Prostate gland (tissue), 2 donors: ENCODE measurements at places on chromosomes 12 and 14. TPM values are rescaled to one million over a fixed set of nuclear protein-coding genes. Genes with fewer than 3 reads are reported as not detected.

GRCh38 chr12:128820723-128821432, 2.9 kb downstream of the SLC15A4 start:
- DNase-seq: no peak
- no peaks in the 10 kb centered on the region for H3K36me3 ChIP-seq
- H3K4me3 ChIP-seq: no peak overlapping the region
- no peak overlapping the region for H3K27ac ChIP-seq
- H3K4me1 ChIP-seq: peaks cover 10% of the 10 kb centered on the region
- no peaks in the 10 kb centered on the region for H3K27me3 ChIP-seq

GRCh38 chr14:99872786-99873440, 79.7 kb downstream of the EML1 start:
- no peaks in the 10 kb centered on the region for H3K36me3 ChIP-seq
- no peaks in the 10 kb centered on the region for H3K4me1 ChIP-seq
- no peak overlapping the region for H3K27ac ChIP-seq
- H3K4me3 ChIP-seq: no peak overlapping the region
- H3K27me3 ChIP-seq: no peaks in the 10 kb centered on the region
- DNase-seq: no peak

SOX5 gene
- total RNA-seq: 3.7 TPM

DNA sequence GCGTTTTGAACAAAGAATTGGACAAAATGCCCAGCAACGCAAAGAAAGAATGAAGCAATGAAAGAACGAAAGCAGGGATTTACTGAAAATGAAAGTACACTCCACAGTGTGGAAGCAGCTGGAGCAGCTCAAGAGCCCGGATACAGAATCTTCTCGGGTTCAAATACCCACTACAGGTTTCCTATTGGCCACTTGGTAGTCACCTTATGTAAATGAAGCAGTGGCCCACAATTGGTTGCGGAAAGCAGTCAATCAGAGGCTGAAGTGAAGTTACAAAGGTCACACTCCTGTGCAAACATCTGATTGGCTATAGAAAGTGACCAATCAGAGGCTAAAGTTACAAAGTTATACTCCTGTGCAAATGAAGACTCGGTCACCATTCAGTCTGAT, 15.0 kb upstream of the PPP1R13B start:
- DNase-seq: no peak
- no peaks in the 10 kb centered on the region for H3K36me3 ChIP-seq
- H3K4me3 ChIP-seq: no peak overlapping the region
- H3K27ac ChIP-seq: no peak overlapping the region
- no peaks in the 10 kb centered on the region for H3K27me3 ChIP-seq

GRCh38 chr12:93624595-93625294, 52.3 kb downstream of the SOCS2 start:
- no peaks in the 10 kb centered on the region for H3K27me3 ChIP-seq
- H3K4me1 ChIP-seq: no peaks in the 10 kb centered on the region
- H3K4me3 ChIP-seq: no peak overlapping the region
- DNase-seq: no peak
- peak overlapping the region; percentile 64 for H3K27ac ChIP-seq
- H3K36me3 ChIP-seq: no peaks in the 10 kb centered on the region

TDRD9 gene
- total RNA-seq: 0.64 TPM

GRCh38 chr12:93813972-93814821, 137.0 kb downstream of the CRADD start:
- H3K4me3 ChIP-seq: no peak overlapping the region
- peaks cover 43% of the 10 kb centered on the region for H3K4me1 ChIP-seq
- H3K27ac ChIP-seq: peak overlapping the region; percentile 96

- no peaks in the 10 kb centered on the region for H3K27me3 ChIP-seq
- no peak overlapping the region for H3K4me3 ChIP-seq
- no peaks in the 10 kb centered on the region for H3K4me1 ChIP-seq
- no peak overlapping the region for H3K27ac ChIP-seq
- no peaks in the 10 kb centered on the region for H3K36me3 ChIP-seq
Observed at GRCh38 chr14:80987235-80988032, 32.0 kb downstream of the TSHR start.

CHD8 gene
- 63.6 TPM for total RNA-seq

TMEM179 gene
- 1.4 TPM for total RNA-seq

SLC15A4 gene
- total RNA-seq: 51.5 TPM

DNA sequence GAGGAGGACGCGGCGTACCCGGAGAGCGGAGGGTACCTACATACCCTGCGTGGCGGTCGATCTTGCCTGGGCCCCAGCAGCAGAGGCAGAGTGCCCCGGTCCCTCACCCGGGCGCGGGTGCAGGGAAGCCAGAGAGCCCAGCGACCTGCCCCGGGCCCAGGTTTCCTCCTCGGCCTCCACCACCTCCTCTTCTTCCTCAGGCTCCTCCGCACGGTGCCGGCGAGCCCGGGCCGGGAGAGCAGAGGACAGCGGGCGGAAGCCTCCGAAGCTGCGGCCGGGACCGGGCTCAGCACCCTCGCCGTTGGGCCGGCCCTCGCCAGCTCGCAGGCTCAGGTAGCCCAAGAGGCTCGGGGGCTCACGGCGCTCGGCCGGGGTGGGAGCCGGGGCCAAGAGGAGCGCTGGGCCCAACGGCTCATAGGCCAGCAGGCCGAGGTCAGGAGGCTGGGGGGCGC, 6.6 kb downstream of the ZNF219 start:
- no peak for DNase-seq
- no peaks in the 10 kb centered on the region for H3K27me3 ChIP-seq
- H3K4me1 ChIP-seq: no peaks in the 10 kb centered on the region
- H3K27ac ChIP-seq: no peak overlapping the region
- peaks cover 3% of the 10 kb centered on the region for H3K36me3 ChIP-seq

GRCh38 chr12:51984657-51985056, 22.1 kb upstream of the TAMALIN start:
- no peaks in the 10 kb centered on the region for H3K36me3 ChIP-seq
- H3K4me1 ChIP-seq: no peaks in the 10 kb centered on the region
- no peaks in the 10 kb centered on the region for H3K27me3 ChIP-seq
- peak overlapping the region; percentile 80 for H3K27ac ChIP-seq
- peak; percentile 66 for DNase-seq

PPP1R36 gene
- total RNA-seq: 2.0 TPM

GRCh38 chr14:49549881-49550280, 36.3 kb downstream of the RPS29 start:
- no peak for DNase-seq
- no peaks in the 10 kb centered on the region for H3K36me3 ChIP-seq
- H3K4me1 ChIP-seq: no peaks in the 10 kb centered on the region
- no peaks in the 10 kb centered on the region for H3K27me3 ChIP-seq
- no peak overlapping the region for H3K4me3 ChIP-seq

GRCh38 chr12:91173124-91173523, 9.5 kb downstream of the DCN start:
- no peaks in the 10 kb centered on the region for H3K4me1 ChIP-seq
- H3K36me3 ChIP-seq: no peaks in the 10 kb centered on the region
- no peak for DNase-seq
- H3K27ac ChIP-seq: no peak overlapping the region
- no peak overlapping the region for H3K4me3 ChIP-seq
- H3K27me3 ChIP-seq: no peaks in the 10 kb centered on the region

- H3K36me3 ChIP-seq: no peaks in the 10 kb centered on the region
- no peak for DNase-seq
- no peaks in the 10 kb centered on the region for H3K27me3 ChIP-seq
- no peak overlapping the region for H3K4me3 ChIP-seq
- no peaks in the 10 kb centered on the region for H3K4me1 ChIP-seq
Observed at GRCh38 chr12:87127272-87127671, 871.1 kb upstream of the MGAT4C start.

- no peak overlapping the region for H3K27ac ChIP-seq
- H3K4me1 ChIP-seq: no peaks in the 10 kb centered on the region
- H3K4me3 ChIP-seq: no peak overlapping the region
- DNase-seq: no peak
- no peaks in the 10 kb centered on the region for H3K27me3 ChIP-seq
Observed at GRCh38 chr14:77674931-77675330, 32.9 kb downstream of the ALKBH1 start.

DNA sequence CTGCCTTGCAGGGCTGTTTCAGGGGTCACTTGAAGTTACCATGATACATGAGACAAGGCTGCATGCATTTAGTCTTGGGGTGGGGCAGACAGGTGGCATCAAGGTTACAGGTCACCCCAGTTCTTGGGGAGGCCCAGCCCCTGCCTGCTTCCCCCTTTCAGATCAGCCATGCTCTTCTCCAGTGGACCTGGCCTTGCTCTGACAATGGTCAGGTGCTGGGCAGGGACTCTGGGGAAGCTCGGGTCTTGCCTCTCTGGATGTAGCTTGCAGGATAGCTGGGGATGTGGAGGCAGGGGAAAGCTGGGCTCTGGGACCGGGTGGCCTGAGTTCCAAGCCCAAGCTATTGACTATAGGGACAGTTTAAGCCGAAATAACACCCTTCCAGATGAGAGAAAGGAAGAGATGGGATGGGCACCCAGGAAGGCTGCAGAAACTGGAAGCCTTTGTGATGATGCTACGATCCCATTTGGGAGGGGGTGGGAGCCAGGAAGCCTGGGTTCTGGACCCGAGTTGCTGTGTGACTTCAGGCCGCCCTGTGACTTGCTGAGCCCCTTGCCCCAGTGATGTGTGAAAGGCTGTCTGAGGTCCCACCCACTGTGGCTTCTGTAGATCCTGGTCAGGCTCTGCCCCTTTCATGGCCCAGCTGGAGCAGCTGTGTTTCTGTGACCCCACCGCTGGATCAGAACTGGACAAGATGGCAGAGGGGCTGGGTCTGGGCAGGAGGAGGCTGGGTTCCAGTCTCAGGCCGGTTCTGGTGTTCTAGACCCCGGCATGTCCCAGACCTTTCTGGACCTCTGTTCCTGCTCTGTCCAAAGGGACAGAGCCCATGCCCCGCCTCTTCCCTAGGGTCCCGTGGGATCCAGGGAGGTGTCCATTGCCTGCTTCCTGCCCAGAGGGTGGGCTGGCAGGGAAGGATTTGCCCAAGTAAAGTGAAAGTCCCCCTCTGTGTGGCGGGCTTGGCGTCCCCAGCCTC, 2.1 kb downstream of the TNFAIP2 start:
- no peaks in the 10 kb centered on the region for H3K36me3 ChIP-seq
- no peak overlapping the region for H3K27ac ChIP-seq
- no peak overlapping the region for H3K4me3 ChIP-seq
- no peaks in the 10 kb centered on the region for H3K27me3 ChIP-seq
- DNase-seq: no peak

USP44 gene
- total RNA-seq: 3.1 TPM

SMIM41 gene
- total RNA-seq: 30.2 TPM

CD163L1 gene
- not detected for total RNA-seq

GRCh38 chr14:87847216-87847755, 145.7 kb downstream of the GALC start:
- no peaks in the 10 kb centered on the region for H3K27me3 ChIP-seq
- no peaks in the 10 kb centered on the region for H3K4me1 ChIP-seq
- no peak overlapping the region for H3K4me3 ChIP-seq
- H3K27ac ChIP-seq: no peak overlapping the region
- no peak for DNase-seq

- no peaks in the 10 kb centered on the region for H3K36me3 ChIP-seq
- H3K4me1 ChIP-seq: no peaks in the 10 kb centered on the region
- no peak overlapping the region for H3K27ac ChIP-seq
- DNase-seq: no peak
- H3K4me3 ChIP-seq: no peak overlapping the region
Observed at GRCh38 chr14:84228702-84229101, 1301.2 kb upstream of the FLRT2 start.

DNA sequence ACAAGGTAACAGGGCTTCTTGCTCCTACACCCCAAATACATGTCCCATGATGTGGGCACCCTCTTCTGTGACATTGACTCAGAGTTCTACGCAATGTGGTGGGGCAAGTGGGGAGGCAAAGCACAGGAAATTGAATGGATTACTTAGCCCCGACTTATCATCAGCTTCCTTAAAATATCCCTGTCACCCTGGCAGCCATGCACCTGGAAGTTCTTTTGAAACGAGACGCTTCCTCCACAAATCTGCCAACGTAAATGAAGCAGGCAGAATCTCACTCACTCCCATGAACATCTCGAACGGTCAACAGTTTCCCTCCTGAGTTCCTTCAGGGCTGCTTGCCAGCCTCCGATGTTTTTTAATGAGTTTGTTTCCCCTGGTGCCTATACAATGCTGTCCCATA, 33.5 kb downstream of the RNFT2 start:
- no peak overlapping the region for H3K4me3 ChIP-seq
- H3K4me1 ChIP-seq: no peaks in the 10 kb centered on the region
- no peak for DNase-seq
- H3K27me3 ChIP-seq: no peaks in the 10 kb centered on the region
- no peaks in the 10 kb centered on the region for H3K36me3 ChIP-seq

KRT72 gene
- total RNA-seq: 22.1 TPM

GPR132 gene
- total RNA-seq: 0.68 TPM
